ENCODE measurements at places on chromosomes 6 and 20.

DNA sequence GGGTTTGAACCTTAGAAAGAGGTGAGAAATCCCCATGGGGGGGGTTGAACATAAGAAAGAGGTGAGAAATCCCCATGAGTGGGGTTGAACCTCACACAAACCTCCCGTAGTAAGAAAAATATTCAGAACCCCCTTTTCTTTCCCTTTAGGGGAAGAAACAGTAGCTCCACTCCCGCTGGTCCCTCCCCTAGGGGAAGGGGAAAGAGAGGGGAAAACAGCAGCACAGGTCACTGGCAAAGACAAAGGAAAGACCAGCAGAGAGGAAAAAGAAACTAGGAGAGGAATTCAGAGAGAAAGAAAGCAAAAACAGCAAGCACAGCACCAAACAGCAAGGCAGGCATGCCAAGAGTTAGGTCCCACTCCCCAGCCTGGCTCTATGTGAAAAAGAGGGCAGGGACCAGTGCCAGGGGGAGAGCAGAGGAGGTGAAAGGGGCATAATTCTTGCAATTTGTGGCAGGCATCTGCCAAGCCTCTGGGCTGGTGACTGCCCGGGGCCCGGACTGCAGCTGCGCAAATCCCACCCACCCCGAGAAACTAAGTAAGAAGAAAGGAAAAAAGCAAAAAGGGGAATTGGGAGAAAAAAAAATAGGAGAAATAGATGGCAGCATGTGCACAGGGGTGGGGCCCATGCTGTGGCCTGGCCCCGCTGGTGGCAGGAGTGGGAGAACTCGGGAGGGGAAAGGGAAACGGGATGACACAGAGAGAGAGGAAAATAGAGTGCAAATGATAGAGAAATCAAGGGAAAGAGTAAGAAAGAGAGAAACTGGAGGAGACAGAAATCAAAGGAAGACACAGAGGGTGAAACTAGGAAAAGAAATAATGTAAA is 15.1 kb upstream of the GOPC start:
- no peak for DNase-seq

DNA sequence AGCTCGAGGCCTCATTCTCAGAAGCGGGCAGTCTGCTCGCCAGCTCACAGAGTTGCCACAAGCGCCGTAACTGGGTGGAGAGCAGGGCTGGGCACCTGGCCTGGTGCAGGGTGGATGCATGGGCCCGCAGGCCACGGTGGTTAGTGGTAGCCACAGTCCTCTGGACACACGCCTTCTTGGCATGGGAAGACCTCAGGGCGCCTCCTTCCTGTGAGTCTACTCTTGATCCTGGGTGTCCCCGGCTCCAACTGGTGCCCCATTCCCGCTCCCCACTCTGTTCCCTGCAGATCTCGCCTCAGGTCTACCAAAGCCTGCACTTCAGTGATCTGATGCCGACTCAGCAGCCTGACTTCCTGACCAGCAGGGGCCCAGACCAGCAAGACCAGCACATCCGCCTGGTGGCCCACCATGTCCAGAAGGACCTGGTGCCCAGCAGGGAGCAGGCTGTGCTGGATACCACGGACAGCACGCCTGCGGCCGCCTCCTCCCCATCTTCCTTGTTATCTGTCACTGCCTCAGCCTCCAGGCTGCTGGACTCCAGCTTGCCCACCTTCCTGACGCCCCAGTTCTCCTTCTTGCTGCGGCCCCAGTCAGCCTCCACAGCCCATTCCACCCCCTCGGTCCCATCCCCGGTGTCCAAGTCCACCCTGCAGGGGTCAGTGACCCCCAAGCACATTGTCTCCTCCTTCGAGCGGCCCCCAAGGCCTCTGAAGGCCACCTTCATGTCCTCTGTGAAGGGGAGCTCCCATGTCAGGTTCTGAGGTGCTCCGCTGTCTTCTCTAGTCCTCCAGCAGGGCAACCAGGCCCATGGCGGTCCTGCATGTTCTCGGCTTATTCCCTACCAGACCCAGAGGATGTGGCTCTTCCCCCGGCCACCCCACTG is 43.1 kb downstream of the SUN5 start:
- no peak for DNase-seq

DNA sequence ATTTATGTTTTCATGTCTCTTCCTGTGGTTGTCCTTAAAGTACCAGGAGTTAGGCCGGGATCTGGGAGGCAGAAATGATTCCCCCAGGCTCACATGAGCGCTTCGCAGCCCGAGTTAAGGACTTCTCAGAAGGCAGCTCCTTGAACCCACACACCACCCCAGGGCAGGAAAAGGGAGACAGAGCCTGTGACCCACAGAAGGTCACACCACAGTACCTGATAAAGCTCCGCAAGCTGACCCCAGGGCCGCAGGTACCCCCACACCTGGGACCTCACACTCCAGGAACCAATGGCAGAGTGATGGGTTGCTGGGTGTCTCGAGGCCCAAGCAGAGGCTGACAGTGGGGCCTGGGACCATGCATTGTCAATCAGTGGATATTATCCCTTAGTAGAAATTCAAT is 207.6 kb downstream of the CDH4 start:
- no peak for DNase-seq

- no peak for DNase-seq
Measured at GRCh38 chr6:163318071-163318786, 96.3 kb upstream of the QKI start.

GRCh38 chr6:45872827-45873365 is 142.8 kb downstream of the CLIC5 start:
- no peak for DNase-seq
